Stimulated activated CD8-positive, alpha-beta memory T cell treated with anti-CD3 and anti-CD28 coated beads, Interleukin-15, amount 100 ng/mL, for 48 hours (primary cell): ENCODE measurements at places on chromosomes 1 and 21.

GRCh38 chr1:89198081-89198480 lies 661 bp downstream of the GBP4 start:
- no peak for DNase-seq

GRCh38 chr1:3248155-3249141 lies 179.4 kb downstream of the PRDM16 start:
- DNase-seq, result no peak

- no peak for DNase-seq
Observed at GRCh38 chr21:36627242-36627641, 71.7 kb upstream of the SIM2 start.

DNA sequence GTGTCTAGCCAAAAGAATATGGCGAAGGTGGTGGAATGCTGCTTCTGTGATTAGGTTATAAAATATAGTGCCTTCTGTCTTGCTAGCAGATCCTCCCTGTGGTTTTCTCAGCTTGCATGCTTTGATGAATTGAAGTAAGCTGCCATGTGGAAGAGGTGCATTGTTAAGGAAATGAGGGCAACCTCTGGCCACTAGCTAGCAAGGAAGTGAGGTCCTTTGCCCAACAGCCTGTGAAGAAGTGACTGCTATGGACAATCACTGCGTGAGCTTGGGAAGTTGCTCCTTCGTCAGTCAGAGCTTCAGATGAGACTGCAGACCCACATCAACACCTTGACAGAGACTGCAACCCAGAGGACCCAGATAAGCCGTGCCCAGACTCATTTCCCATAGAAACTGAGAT lies 109.4 kb downstream of the GIPC2 start:
- no peak for DNase-seq

- no peak for DNase-seq
Observed at GRCh38 chr1:167522246-167522645, 3.9 kb upstream of the CD247 start.

DNA sequence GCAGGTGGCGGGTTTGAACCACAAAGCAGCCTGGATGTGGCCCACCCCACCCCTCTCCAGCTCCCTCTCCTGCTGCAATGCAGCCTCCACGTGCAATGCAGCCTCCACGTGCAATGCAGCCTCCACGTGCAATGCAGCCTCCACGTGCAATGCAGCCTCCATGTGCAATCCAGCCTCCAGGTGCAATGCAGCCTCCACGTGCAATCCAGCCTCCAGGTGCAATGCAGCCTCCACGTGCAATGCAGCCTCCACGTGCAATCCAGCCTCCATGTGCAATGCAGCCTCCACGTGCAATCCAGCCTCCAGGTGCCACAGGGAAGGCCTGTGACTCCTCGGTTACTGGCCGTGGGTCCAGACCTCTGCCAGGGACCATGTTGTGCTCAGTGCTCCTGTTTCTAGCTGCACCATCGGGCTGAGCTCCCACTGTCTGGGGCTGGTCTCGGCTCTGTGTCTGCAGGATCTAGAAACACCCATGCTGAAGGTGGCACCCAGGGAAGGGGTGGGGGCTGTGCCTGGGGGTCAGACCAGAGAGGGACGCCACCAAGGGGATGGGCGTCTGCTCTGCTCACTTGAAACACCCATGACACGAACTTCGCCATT lies 11.9 kb upstream of the LRRC3 start:
- no peak for DNase-seq

- no peak for DNase-seq
Observed at GRCh38 chr1:8342325-8342724, 24.4 kb downstream of the SLC45A1 start.

GRCh38 chr1:69671363-69672010 lies 103.8 kb downstream of the LRRC7 start:
- DNase-seq, result no peak

- DNase-seq, result no peak
Observed at GRCh38 chr1:22387919-22388580, 63.6 kb upstream of the ZBTB40 start.

DNA sequence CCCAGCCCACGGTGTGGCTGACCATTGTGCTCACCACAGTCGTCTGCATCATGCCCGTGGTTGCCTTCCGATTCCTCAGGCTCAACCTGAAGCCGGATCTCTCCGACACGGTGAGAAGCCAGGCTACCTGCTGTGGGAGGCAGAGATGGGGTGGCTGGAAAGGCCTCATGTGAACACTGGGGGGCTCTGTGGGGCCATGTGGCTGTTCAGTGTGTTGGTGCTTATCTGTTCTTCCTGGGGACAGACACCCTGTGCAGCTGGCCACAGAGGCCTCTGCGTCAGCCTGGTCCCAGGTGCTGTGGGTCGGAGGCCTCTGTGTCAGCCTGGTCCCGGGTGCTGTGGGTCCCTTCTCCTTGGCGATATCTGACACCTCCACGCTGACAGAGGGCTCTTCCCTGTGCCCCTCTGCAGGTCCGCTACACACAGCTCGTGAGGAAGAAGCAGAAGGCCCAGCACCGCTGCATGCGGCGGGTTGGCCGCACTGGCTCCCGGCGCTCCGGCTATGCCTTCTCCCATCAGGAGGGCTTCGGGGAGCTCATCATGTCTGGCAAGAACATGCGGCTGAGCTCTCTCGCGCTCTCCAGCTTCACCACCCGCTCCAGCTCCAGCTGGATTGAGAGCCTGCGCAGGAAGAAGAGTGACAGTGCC lies 23.2 kb downstream of the ATP8B2 start:
- DNase-seq, result no peak

- DNase-seq, result no peak
Observed at GRCh38 chr21:44862869-44863685, 10.4 kb downstream of the PTTG1IP start.

- no peak for DNase-seq
Observed at GRCh38 chr1:47406966-47407365, 9.1 kb upstream of the FOXE3 start.

- DNase-seq, result no peak
Observed at GRCh38 chr1:213269829-213270228, 218.8 kb downstream of the RPS6KC1 start.

DNA sequence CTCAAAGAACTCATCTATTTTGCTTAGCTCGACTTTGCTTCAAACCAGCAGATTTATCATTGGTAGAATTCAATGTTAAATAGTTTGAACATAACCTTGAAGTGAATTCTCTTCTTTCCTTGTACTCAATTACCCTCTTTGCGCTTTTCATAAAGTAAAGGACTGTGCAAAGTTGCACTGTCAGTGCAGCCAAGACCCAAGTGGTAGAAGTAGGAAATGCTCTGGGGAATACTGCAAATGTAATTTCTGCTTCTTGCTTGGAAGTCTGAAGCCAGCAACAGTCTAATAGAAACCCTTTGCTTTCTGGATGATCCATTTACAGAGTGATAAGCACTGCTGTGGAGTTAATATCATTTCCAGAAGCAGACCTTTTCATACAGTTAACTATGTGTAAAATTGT lies 936.7 kb upstream of the TMPRSS15 start:
- no peak for DNase-seq

GRCh38 chr1:246782120-246782900 lies 58.1 kb downstream of the SCCPDH start:
- DNase-seq, result no peak

DNA sequence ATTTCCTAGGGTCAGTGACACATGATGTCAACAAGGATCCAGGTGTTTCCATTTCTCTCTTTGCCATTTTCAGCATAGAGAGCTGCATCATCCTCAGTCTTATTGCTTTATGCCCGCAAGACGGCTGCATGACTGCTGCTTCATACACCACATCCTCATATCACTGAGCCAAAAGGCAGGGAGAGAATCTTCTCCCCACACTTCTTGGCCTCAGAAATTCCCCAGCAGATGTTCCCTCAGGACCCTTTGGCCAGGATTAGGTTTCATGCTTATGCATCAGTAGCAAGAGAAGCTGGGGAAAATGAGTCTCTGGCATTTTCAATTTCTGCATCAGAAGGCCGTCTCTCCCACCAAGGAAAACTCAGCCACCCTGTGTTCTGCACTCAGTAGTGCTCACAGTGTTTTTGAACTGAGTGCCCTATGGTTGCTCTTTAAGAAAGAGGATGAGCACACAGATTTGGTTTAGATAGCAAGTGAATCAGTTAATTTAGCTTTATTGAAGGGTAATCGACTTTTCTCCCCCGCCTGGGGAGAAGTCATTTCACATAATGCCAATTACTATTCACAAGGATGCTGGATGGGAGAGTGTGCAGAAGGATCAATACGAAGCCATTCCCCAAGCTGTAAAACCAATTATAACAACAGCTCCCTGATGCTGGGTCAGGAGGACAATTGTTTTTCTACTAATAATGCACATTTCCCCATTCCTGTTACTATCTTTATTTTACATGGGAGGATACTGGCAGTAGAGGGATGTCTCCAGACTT lies 360.2 kb downstream of the HHIPL2 start:
- DNase-seq, result no peak

DNA sequence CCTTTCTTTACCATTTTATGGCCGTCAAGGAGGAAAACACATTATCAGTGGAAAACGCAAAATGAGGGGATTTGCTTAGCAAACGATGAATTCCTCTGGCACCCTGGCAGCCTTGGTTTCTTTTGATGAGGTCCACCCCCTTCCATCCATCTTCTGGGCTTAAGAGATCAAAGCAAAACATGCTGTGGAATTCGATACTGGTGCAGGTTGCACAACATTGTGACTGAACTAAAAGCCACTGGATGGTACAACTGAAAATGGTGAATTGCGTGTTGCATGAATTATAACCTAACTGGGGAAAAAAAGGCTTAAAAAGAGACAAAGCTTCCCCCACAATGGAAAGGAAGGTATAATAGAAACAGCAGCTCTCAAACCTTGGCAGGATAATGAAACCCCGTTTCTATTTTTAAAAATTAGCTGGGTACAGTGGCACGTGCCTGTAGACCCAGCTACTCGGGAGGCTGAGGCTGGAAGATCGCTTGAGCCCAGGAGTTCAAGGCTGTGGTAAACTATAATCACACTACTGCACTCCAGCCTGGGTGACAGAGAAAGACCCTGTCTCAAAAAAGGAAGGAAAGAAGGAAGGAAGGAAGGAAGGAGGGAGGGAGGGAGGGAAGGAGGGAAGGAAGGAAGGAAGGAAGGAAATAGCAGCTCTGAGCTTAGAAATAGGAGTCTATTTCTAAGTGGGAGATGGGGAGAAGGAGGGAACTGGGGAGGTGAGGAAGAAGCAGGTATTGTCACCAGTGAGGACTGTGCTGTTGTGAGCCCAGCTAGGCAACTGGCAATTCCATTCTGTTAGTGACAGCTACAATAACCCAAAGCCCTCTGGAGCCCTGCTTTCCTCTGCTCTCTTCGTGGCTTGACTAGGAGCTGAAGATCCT lies 29.0 kb upstream of the LGALS8 start:
- no peak for DNase-seq

GRCh38 chr1:63968663-63969440 lies 195.0 kb downstream of the ROR1 start:
- DNase-seq, result no peak

DNA sequence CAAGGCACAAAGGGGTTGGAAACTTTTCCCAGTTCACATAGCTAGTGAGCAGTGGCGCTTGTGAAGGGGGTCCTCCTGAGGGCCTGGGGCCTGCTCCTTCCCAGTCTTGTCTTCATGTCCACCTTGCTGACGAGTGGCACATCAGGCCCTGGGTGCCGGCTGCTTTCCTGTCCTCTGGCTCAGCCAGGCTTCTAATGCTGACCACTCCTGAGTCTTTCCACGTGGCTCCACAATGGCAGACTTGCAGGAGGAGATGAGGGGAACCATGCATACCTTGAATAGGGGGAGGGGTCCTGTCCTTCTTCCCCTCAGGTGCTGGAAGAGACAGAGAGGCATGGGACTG lies 38.7 kb downstream of the MAPKAPK2 start:
- no peak for DNase-seq

DNA sequence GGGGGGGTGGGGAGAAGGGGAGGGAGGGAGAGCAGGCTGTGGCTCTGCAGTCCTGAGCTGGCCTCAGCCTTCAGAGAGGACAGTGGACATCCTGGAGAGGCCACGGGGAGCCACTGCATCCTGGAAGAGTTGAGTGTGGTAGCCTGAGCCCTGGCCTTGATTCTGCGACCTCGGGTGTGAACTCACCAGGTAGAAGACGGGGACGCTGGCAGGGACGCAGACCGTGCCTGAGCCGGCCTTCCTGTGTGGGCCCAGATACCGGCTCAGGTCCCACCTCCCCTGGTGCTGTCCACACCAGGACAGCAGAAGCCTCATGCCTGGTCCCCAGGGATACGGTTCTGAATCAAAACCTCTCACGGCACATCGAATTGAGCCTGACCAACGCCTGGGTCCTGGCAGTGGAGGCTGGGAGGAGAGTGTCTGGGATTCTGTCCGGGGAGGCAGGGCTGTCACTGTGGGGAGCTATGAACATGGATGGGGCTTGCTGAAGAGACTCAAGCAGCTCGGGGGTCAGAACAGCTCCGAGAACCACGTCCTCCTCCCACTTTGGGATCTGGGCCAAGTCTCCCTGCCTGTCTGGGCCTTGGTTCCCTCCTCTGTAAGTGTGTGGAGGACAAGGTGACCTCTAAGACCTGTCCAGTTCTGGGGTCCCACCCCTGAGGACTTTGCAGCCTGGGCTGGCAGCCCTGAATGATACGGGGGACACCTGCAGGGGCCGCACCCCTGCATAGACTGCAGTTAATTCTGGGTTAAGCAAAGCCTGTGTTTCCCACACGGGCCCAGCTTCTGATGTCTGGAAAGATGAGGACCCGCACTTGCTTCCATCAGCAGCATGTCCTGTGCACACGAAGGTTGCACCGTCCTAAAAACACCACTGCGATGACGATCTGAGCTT lies 30.4 kb downstream of the RRP1 start:
- DNase-seq, result no peak

GRCh38 chr1:207362962-207363860 lies 41.7 kb downstream of the CD55 start:
- no peak for DNase-seq

GRCh38 chr1:226233293-226233692 lies 9.8 kb downstream of the MIXL1 start:
- no peak for DNase-seq

DNA sequence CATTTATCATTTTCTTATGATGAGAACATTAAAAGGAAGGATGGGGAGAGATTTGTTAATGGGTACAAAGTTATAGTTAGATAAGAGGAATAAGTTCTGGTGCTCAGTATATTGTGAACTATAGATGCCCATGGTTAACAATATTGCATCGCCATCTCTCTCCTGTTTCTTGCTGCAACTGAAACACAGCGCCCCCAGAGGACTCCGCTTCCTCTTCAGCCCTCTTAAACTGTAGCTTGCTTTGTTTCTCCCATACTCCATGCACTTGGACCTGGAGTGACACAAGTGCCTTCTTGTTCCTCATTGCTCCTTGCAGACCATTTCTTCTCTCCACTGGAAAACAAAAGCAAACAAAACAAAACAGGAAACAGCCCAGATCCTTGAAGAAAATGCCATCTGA lies 70.1 kb upstream of the NTPCR start:
- no peak for DNase-seq

- DNase-seq, result no peak
Observed at GRCh38 chr1:108524676-108525075, 35.2 kb upstream of the EEIG2 start.

GRCh38 chr1:207027206-207027777 lies 5.3 kb downstream of the C1orf116 start:
- DNase-seq, result no peak

- no peak for DNase-seq
Observed at GRCh38 chr1:21192871-21193270, 16.2 kb upstream of the EIF4G3 start.
